ENCODE measurements at places on chromosomes 7 and 10.

DNA sequence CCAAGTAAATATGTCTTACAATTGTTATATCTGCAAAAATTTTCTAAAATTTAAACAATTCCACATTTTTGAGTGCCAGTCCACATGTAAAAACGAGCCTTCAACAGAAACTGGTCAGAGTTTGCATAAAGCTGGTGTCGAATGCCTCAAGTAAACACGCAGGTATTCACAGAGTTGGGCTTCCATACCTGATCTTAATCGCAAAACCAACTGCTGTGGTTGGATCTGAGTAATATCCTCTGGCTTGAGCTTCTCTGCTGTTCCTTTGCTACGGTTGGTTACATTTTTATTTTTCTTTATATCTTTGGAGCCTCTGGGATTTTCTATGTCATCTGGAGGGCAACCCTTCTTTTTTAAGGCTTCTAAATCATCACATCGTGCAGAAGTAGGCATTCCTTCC, 28.4 kb downstream of the ITGB1 start:
- DNase-seq: no peak

DNA sequence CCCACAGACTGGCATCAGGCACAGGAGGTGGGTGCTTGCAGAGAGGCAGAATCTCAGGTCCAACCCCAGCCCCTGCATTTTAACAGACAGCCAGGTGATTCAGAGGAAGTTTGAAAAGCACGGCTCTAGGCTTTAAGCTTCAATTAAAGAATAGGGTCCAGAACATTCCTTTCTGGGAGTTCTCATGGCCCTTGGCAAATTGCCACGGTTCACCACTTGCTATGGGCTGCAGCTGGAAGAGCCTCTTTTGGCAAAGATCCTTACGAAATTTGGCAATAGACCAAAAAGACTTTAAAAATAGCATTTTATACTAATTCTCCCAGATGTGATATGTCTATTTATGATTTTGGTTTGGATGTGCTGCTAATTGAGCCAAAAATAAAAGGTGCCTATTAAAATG, 148.1 kb downstream of the ITGA8 start:
- no peak for DNase-seq

DNA sequence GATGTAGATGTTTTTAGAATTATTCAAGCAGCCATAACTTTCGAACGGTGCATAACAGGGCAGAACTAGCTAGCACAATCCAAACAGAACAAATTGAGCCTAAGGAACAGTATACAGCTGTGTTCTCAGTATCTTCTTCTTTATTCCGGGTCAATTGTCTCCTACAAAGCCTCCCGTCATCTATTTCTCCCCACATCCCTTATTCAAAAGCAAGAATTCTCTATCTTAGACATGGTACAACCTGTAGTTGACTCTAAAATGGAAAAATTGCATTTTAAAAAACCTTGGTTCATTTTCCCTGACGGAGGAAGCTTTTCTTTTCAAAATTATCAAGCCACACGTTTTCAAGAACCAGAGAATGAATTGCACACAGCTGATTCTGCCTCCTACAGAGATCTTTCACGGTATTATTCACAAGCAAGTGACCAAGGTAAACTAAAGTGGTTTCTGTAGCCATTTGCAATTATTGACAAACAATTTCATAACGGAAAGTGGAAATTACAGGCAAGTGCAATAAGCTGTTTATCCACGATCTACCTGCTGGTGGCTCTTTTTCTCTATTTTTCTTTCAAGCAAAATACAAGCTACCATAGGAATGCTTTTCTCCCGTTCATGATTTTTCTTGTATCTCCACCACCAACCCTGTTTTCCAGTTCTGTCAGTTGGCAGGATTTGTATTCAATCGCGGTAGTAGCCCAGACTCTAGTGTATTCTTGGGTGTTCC, 2.3 kb downstream of the GRM8 start:
- DNase-seq: no peak

GRCh38 chr7:13990319-13990983, 985 bp upstream of the ETV1 start:
- no peak for DNase-seq

DNA sequence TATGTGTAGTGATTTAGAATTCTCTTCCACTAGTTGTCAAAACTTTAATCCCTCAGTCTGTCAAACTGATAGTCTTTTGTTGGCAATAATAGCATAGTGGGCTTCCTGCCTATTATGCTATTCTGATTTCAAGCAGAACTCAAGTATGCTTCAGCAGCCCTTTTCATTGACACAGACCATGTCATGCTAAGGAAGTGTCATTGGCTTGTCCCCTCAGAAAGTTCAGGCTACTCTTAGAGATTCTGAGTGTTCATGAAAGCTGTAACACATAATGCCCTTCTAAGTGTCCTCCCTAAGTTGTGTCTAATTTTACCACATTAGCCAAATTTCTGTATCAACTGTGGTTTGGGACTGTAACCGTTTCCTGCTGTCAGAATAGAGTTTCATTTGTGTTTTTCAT, 198.7 kb downstream of the THSD7A start:
- no peak for DNase-seq

All from cortex of kidney (tissue), 1 donor.